ENCODE measurements at places on chromosomes 5 and 9.

- DNase-seq = peak; percentile 51
Observed at GRCh38 chr9:122912964-122913673, at the start of gene ZBTB6. Gene ZBTB6, minus strand, starts transcription at chr9:122913323. Its CDS starts 1,251 bp downstream, at chr9:122912072.

GRCh38 chr9:14661421-14662059, 31.7 kb downstream of the ZDHHC21 start:
- peak; percentile 45 for DNase-seq

DNA sequence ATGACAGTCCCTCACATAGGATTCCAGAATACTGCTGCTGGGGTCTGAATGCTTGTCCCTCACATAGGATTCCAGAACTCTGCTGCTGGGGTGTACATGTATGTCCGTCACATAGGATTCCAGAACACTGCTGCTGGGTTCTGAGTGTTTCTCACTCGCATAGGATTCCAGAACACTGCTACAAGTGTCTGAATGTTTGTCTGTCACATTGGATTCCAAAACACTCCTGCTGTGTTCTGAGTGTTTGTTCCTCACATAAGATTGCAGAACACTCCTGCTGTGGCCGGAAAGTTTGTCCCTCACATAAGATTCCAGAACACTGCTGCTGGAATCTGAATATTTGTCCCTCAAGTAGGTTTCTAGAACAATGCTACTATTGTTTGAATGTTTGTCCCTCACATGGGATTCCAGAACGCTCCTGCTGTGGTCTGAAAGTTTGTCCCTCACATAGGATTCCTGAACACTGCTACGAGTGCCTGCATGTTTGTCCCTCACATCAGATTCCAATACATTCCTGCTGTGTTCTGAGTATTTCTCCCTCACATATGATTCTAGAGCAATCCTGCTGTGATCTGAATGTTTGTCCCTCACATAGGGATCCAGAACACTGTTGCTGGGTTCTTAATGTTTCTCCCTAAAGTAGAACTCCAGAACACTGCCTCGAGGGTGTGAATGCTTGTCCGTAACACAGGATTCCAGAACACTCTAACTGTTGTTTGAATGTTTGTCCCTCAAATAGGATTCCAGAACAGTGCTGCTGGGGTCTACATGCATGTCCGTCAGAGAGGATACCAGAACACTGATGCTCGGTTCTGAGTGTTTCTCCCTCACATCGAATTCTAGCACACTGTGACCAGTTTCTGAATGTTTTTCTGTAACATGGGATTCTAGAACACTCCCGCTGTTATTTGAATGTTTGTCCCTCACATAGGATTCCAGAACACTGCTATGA, 200.4 kb downstream of the FOXD4L6 start:
- no peak for DNase-seq

GRCh38 chr5:134511796-134512660, 13.4 kb upstream of the JADE2 start:
- no peak for DNase-seq

- no peak for DNase-seq
Observed at GRCh38 chr5:3590967-3591900, 4.4 kb upstream of the IRX1 start.

GRCh38 chr9:70257991-70258691, 637 bp upstream of the SMC5 start:
- no peak for DNase-seq

GRCh38 chr5:158861366-158861765, 238.3 kb downstream of the EBF1 start:
- no peak for DNase-seq

GRCh38 chr5:149576021-149576420, 5.3 kb upstream of the ARHGEF37 start:
- DNase-seq = no peak

DNA sequence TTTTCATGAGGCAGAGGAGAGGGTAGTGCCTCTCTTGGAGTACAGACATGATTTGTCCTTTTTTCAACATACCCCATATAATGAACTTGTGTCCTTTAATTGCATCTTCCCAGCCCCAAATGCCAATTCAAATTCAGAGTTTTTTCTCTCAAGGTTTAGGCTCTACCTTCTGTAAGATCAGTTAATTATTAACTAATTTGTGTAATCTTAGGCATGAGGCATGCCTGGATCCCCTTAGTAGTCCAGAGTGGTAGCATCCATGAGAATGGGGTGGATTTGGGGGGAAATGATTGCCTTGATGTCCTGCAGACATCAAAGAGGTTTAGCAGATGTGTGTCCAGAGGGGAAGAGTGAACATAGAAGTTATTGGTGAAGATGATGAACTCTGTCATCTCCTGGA, 533.3 kb downstream of the LRRC70 start:
- DNase-seq = no peak

DNA sequence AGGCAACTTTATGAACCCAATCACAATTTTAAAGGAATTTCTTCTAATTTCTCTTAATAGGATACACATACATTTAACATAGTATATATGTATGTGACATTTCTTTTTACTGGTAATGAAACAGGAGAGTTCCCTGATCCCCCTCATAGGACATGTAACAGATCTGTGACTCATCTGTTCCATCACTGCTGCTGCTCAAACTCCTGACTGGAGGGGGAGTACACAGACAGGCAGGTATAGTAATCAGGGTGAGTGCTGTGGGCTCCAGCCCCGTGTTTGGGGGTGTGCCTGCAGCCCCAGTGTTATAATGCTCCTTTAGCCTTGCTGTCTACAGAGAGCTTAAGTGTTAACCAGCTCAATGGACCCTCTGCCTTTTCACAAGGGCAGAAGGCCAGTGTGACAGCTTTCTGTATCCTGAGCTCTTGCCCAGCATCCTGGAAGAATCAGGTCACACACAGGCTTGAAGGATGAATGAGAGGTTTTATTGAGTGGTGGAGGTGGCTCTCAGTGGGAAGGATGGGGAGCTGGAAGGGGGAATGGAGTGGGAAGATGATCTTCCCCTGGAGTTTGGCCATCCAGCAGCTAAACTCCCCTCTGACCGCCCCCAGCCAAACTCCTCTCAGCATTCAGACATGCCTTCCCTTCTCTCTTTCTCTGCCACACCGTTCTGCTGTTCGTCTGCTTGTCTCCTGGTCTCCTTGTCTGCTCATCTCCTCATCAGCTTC, 161.3 kb downstream of the ZNF608 start:
- DNase-seq = no peak

DNA sequence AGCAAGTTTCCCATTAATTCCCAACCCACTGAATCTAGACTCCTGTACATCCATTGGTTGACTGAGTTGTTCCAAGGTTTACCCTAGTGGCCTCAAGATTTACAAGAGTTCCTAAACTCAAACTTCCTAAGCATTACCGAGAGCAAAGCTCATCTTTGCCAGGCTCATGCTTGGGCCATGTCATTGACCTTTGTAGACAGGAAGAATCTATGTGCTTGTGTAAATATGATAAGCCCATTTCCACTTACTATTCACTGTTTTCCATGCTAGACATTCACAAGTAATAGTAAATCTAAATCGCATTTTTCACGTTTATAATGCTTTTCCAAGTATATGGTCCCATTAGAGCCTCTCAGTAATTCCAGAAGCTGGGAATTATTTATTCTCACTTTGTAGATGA, 534.5 kb upstream of the CLINT1 start:
- no peak for DNase-seq

- DNase-seq = no peak
Observed at GRCh38 chr9:113481176-113481787, 17.8 kb downstream of the RGS3 start.

GRCh38 chr5:96648593-96648992, 13.6 kb upstream of the CAST start:
- DNase-seq = no peak

- DNase-seq = no peak
Observed at GRCh38 chr5:161030229-161030628, 178.2 kb upstream of the ATP10B start.

- DNase-seq = no peak
Observed at GRCh38 chr9:138071292-138071691, 193.7 kb downstream of the CACNA1B start.

- DNase-seq = no peak
Observed at GRCh38 chr5:98103807-98104206, 669.7 kb upstream of the RGMB start.

GRCh38 chr9:116860509-116861120, 173.5 kb downstream of the TRIM32 start:
- DNase-seq = no peak

GRCh38 chr5:38483805-38484398, 72.5 kb downstream of the LIFR start:
- DNase-seq = no peak

DNA sequence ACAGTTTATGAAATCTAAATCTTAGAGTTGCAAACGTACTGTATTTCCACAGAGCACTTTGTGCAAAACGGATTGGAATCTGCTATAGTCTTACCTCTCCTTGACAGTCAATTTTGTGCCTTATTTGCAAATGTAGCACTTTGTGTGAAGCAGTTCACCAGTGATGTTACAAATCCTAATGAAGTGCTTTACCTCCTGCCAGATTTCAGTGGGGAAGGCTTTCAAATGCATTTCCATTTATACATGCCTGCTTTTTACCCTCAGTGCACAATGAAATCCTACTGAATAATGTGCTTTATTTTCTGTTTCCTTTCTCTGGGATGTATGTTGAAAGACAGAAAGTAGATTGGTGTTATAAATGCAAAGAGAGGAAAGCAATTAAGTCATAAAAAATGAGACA, 2141.6 kb upstream of the C9orf72 start:
- DNase-seq = no peak

DNA sequence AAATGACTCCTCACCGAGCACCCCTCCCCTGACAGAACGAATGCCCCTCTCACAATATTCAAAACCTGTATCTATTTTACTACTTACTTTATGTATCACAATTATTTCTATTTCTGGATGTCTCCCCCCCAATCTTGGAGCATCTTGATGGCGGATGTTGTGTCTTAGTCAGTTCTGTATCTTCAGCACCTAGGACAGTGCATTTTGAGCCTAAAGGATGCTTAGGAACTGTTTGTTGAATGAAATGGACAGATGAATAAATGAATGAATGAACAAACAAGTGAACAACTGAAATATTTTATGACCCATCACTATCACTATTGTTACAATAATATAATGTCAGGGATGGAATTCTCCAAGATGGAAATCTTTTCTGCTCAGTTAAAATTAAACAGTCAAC, 295.7 kb downstream of the DNAH5 start:
- DNase-seq = no peak

DNA sequence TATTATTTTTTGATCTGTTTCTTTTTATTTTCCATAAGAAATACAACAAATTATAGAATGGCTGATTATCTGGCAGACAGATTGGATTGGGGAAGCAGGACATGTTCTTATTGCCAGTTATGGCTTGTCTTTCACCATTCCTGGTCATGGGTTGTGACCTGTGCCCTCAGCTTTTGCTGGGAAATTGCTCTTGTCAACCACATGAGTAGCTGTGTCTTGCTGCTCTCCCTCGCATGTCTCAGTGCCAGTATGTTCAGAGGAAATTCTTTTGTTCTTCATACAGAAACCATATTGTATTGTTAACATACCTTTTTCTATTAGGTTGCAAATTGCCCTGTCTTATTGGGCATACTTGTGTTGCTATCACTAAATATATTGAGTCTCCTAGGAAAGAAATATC, 344.1 kb downstream of the OSTF1 start:
- no peak for DNase-seq

DNA sequence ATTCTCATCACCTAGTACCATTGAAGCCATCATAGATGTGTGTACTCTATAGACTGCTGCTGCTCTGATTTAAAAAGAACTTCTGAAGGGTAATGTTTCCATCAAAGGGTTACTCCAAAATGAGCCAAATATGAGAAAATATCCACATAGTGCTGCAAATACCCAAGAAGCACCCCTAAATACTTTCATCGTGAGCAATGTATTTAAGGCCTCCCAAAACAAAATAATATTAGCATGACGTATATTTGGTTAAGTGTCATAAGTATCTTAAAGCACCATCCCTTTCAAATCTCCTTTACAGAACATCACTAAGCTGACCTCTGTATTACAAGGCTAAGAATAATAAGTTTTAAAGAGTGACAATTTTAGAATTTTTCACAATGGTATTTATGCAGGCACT, 421.8 kb downstream of the MTRR start:
- no peak for DNase-seq

DNA sequence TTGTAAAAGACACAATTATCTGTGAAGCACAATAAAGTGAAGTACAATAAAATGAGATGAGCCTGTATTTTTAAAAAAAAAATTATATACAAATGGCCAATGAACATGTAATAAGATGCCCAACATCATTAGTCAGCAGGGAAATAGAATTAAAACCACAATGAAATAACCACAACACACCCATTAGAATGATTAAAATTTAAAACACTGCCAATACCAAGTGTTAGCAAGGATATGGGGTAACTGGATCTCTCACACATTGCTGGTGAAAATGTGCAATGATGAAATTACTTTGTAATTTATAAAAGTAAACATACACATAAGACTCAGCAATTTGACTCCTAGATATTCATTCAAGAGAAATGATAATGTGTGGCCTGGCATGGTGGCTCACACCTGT, 62.8 kb downstream of the SHOC1 start:
- DNase-seq = no peak

Data from NCI-H2081 treated with DMSO at 0.1 percent for 48 hours (cell line).